ENCODE measurements at places on chromosomes 3 and 15. TPM values are rescaled to one million over a fixed set of nuclear protein-coding genes. Genes with fewer than 3 reads are reported as not detected.
A peak's percentile ranks its signal among the peaks of the same experiment; 100 is the strongest.

DNA sequence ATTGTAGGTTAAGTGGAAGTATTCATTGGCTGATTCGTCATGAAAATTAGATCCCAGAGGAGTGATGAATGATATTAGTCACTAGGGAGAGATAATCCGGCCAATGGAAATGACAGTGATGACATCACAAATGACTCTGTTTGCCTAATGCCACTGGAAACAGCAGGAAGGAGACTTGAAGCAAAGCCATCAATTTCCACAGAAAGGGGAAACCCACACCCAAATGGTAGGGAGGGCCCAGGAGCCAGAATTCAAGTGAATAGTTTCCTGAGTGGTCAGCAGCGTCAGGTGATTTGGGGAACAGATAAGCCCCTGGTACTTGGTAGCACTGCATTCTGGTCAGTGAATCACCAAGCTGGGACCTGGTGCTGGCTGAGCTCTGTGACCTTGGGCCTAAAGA lies 3.3 kb upstream of the ADAMTS9 start:
- no peak overlapping the region for H3K4me3 ChIP-seq
- H3K27ac ChIP-seq: no peak overlapping the region
- DNase-seq: no peak
- peaks cover 30% of the 10 kb centered on the region for H3K27me3 ChIP-seq
- H3K4me1 ChIP-seq: peaks cover 3% of the 10 kb centered on the region
- H3K36me3 ChIP-seq: no peaks in the 10 kb centered on the region

GRCh38 chr3:4562595-4562994 lies 69.4 kb downstream of the ITPR1 start:
- no peaks in the 10 kb centered on the region for H3K4me1 ChIP-seq
- no peak for DNase-seq
- no peak overlapping the region for H3K27ac ChIP-seq

GRCh38 chr15:49860101-49860500 lies 239.3 kb downstream of the DTWD1 start:
- no peak overlapping the region for H3K27ac ChIP-seq
- H3K36me3 ChIP-seq: peaks cover 14% of the 10 kb centered on the region
- H3K27me3 ChIP-seq: peaks cover 2% of the 10 kb centered on the region
- DNase-seq: no peak

- DNase-seq: peak; percentile 21
- peaks cover 16% of the 10 kb centered on the region for H3K4me1 ChIP-seq
- no peak overlapping the region for H3K27ac ChIP-seq
- no peaks in the 10 kb centered on the region for H3K27me3 ChIP-seq
These were observed 5.0 kb downstream of the ABTB1 start for GRCh38 chr3:127677541-127678314.

GRCh38 chr15:40064231-40064894 lies 25.4 kb upstream of the SRP14 start:
- H3K4me3 ChIP-seq: no peak overlapping the region
- DNase-seq: no peak
- peak overlapping the region; percentile 4 for H3K27ac ChIP-seq
- peaks cover 12% of the 10 kb centered on the region for H3K4me1 ChIP-seq

DNA sequence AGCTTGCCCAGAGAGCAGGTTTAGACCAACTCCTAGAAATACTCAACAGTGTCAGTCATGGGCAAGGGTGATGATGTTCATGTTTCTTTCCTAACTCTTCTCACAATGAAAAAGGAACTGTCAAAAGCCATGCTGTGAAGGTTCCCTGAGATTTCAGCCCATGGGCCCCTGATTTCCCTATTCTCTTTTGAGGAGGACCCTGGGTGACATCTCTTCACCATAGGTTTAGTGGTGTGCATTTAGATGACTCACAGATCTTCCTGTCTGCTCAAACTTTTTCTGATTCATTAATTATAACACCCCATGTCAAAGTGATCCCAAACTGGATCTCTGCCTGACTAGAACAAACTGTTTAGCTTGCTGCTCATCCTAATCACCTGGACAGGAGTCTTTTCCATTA lies 108.0 kb downstream of the BBX start:
- no peak for DNase-seq
- H3K36me3 ChIP-seq: no peaks in the 10 kb centered on the region
- no peak overlapping the region for H3K4me3 ChIP-seq
- H3K27ac ChIP-seq: no peak overlapping the region
- no peaks in the 10 kb centered on the region for H3K27me3 ChIP-seq

- H3K36me3 ChIP-seq: peaks cover 19% of the 10 kb centered on the region
- no peak overlapping the region for H3K27ac ChIP-seq
- no peak for DNase-seq
- H3K4me1 ChIP-seq: peaks cover 29% of the 10 kb centered on the region
- no peaks in the 10 kb centered on the region for H3K27me3 ChIP-seq
These were observed 20.3 kb downstream of the GMPS start for GRCh38 chr3:155890671-155891190.

GRCh38 chr3:190345027-190345821 lies 23.0 kb upstream of the CLDN1 start:
- H3K27ac ChIP-seq: no peak overlapping the region
- no peak overlapping the region for H3K4me3 ChIP-seq
- no peaks in the 10 kb centered on the region for H3K36me3 ChIP-seq
- H3K4me1 ChIP-seq: peaks cover 1% of the 10 kb centered on the region

GRCh38 chr15:27573805-27574485 lies 525.2 kb downstream of the OCA2 start:
- no peak for DNase-seq
- H3K36me3 ChIP-seq: no peaks in the 10 kb centered on the region
- H3K4me1 ChIP-seq: no peaks in the 10 kb centered on the region
- no peak overlapping the region for H3K4me3 ChIP-seq
- no peak overlapping the region for H3K27ac ChIP-seq
- H3K27me3 ChIP-seq: no peaks in the 10 kb centered on the region

The IGF2BP2 gene
- total RNA-seq: 0.11 TPM
